ENCODE measurements at places on chromosomes 12 and 14.

DNA sequence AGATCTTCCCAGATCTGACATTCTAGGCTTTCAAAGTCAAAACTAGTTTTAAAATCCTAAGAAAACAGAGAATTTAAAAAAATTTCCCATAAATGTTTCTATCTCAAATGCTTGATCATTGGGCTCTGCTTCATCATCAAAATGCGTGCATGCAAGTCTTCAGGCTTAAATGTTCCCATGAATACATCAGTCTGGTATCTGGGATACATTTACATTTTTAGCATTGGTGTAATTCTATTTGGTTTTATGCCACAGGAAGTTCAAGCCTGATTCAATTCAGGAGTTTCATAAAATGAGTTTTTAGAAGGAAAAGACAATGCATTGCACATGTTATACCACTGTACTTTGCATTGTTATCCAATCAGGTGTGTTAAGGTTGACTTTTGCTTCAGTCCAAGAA lies 336.4 kb downstream of the PCNX1 start:
- no peak for DNase-seq

GRCh38 chr12:42640391-42640790 lies 50.8 kb upstream of the PRICKLE1 start:
- DNase-seq, result no peak

GRCh38 chr14:105088812-105089745 lies 23.8 kb upstream of the GPR132 start:
- no peak for DNase-seq

GRCh38 chr12:104011253-104011652 lies 38.7 kb downstream of the GLT8D2 start:
- DNase-seq, result no peak

- DNase-seq, result no peak
Measured at GRCh38 chr12:89539426-89540223, 13.8 kb upstream of the POC1B start.

DNA sequence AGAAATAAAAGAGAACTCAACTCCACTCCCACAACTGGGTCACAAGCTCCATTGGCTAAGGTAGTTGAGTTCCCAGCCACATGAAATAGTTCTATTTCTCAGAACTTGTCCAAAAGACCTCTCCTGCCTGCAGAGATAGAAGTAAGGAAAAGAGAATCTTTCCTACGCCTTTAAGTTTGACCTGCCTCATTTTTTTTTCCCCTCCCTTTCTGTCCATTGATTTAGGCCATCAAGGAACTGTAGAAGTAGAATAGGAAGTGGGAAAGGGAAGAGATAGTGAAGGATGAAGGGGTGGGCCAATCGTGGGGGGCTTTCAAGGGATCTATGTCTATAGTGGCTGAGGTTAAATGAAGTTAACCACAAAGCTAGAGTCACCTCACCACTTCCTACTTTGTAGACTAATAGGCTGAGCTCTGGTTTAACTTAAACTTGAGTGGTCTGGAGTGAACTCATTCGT lies 13.9 kb upstream of the NUDT4 start:
- no peak for DNase-seq

DNA sequence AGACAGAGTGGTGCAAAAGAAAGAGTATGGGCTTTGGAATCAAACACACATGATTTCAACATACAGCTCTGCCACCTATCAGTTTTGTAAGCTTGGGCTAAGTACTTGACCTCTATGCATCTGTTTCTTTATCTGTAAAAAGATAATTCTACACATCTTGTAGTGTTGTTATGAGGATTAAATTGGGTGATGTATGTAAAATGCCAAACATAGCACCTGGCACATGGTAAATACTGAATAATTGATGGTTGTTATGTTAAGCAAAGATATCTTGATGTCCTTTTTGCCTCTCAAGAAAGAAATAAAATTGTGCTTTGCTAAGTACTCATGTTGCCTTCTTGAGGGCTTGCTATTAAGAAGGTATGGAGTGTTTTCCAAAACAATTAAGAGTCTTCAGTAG lies 2.3 kb upstream of the CSRP2 start:
- DNase-seq, result no peak

Data from activated CD4-positive, alpha-beta memory T cell treated with anti-CD3 and anti-CD28 coated beads, Interleukin-2, amount 10 ng/mL, durations not matched to agents 7 days and 5 days (primary cell).